SK-N-SH (cell line): ENCODE measurements at places on chromosomes 16 and 17. TPM values are rescaled to one million over a fixed set of nuclear protein-coding genes. Genes with fewer than 3 reads are reported as not detected.

PMFBP1 gene
- 0.16 and 0.21 TPM in 2 replicates for polyA plus RNA-seq

UMOD gene
- polyA plus RNA-seq: not detected in 2 replicates

LGALS9 gene
- polyA plus RNA-seq: 0.21 and 0.37 TPM in 2 replicates

CORO6 gene
- polyA plus RNA-seq: 18.4 and 28.1 TPM in 2 replicates

EVPL gene
- 0.15 and 0.23 TPM in 2 replicates for polyA plus RNA-seq

DNA sequence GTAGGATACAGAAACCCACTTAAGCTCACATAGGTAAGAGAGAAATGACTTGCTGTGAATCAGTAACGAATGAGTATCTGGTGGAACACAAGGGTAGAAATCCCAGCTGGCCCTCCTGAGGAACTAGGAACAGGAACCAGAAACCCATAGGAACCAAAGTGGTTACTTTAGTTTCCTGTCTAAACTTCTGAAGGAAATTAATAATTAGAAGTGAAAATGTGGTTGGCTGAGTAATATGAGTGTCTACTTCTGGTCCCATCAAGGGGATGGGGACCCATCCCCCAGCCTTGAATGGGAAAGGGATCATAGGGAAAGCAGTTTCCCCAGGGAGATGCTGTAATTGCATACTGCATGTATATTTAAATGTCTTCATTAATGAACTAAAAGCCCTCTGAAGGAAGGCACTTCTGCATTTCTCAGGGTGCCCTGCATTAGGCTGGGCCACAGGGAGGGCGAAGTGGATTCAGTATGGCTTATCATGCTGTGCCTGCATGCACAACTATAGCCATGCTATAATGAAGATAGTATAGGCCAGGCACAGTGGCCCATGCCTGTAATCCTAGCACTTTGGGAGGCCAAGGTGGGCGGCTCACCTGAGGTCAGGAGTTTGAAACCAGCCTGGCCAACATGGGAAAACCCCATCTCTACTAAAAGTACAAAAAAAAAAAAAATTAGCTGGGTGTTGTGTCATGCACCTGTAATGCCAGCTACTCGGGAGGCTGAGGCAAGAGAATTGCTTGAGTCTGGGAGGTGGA, 45.6 kb downstream of the CYB5B start:
- no peak for DNase-seq

GRCh38 chr17:77644181-77645071, 314.1 kb upstream of the TNRC6C start:
- no peak for DNase-seq

GRCh38 chr17:50440172-50440837, 14.3 kb downstream of the ACSF2 start:
- no peak for DNase-seq
